T-helper 1 cell (primary cell): ENCODE measurements at places on chromosomes 12 and 14.

DNA sequence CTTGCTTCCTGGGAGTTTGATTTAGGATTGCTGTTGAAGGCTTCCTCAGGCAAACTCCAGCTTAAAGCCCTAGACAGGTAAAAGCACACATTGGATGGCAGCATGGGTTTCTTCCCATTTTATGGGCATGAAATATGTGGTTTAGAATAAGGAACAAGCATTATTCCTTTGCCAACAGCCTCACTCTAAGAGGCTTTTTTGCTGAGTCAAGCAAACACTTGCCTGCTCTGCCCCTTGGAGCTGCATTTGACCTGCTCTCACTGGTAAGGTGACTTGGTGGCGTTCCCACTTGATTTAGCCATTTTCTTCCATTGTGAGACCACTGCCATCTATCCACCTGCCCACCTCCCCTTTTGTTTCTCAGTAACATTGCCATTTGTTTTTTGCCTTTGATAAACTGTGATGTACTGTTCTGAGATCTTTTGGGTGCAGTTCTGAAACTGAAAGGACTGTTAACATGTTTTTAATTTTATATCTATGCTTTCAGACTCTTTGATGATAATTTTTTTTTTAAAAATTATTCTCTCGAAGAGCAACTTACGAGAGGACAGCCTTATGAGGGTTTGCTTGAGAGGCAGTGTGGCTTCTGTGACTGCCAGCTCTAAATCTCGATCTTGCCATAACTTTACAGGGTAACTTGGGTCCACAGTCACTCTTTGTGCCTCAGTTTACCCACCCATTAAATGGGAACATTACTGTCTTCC lies 92.6 kb downstream of the GALNT8 start:
- no peak for DNase-seq

- no peak for DNase-seq
Measured at GRCh38 chr12:101806265-101806664, 24.5 kb downstream of the GNPTAB start.

DNA sequence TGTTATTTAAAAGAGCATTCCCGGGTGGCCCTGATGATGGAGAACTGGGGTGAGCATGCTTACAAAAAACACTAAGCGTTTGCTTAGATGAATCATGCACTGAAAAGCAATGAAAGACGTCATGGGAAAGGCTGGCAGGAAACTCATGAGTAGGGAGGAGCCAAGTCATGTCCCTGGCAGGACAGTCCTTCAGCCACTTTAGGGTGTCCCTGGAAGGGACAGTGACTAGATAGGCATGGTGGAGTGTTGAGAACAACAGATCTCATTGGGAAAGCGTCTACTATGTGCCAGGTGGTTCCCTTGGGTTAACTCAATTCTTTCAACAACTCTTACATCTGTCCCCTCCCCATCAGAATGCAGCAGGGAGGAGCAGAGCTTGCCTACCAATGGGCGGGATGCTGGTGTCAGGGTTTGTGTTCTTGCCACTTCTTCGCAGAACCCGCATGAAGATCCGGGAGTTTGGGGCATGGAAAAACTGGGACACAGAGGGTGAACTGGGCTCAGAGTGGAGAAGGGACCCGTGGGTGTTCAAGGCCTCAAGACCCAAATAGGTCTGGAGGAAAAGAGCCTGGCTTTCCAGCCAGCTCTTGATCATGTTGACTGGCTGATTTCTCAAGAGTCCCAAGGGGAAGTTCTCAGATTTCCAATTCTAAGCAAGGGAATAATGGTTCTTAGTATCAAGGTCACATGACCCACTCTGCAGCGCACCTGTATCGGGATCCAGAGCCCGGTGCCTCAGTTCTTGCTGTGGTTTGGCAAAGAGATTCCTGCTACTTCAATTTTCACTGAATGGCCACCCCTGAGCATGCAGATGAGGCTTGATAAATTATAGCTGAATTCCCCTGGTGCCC lies 653.9 kb upstream of the TBX3 start:
- DNase-seq = no peak

GRCh38 chr12:132614861-132615578 lies 3.6 kb upstream of the P2RX2 start:
- DNase-seq = peak; percentile 63

- DNase-seq = no peak
Measured at GRCh38 chr14:88829685-88830302, 5.3 kb downstream of the TTC8 start.

- DNase-seq = no peak
Measured at GRCh38 chr12:91380631-91381030, 198.0 kb upstream of the DCN start.

- DNase-seq = no peak
Measured at GRCh38 chr12:19332196-19332595, 107.1 kb upstream of the AEBP2 start.
